ENCODE measurements at places on chromosomes 11 and 22.

GRCh38 chr22:39567135-39567946 lies 3.2 kb upstream of the CACNA1I start:
- DNase-seq: no peak

DNA sequence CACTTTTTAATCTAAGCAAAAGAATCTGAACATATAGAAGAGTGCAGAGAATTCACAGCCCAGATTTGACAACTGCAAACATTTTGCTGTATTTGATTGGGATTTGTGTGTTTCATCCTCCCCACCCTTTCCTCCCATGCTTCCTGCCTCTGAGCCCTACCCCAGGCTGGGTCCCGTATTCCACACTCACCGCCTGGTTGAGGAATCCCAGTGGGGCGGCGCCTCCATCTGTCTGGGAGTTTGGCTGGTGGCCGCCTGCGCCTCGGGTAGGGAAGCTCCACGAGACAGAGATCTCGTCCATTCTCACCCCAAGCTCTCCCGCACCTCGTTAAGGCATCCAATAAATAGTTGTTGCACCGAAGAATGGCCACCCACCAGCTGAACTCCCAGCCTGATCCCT lies 105.9 kb upstream of the SLC22A12 start:
- no peak for DNase-seq

- DNase-seq: peak; percentile 13
These were observed 11.3 kb downstream of the CUL5 start for GRCh38 chr11:108019870-108020540.

- no peak for DNase-seq
These were observed 48.7 kb downstream of the PTPRJ start for GRCh38 chr11:48028914-48029680.

DNA sequence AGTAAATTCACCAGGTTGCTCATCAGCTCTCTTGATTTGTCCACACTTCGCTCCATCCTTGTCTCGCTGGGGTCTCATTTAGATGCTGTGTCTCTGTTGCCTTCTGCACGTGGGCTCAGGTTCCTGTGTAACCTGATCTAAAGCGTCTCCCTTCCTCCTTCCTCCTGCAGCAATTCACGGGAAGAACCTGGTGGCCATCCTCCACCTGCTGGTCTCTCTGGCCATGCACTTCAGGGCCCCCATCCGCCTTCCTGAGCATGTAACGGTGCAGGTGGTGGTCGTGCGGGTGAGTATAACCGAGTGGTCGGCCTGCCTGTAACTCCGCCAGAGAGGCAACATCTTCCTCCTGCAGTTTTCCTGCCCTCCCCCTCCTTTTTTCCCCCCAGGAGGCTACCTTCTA lies 48.0 kb upstream of the PARVG start:
- no peak for DNase-seq

DNA sequence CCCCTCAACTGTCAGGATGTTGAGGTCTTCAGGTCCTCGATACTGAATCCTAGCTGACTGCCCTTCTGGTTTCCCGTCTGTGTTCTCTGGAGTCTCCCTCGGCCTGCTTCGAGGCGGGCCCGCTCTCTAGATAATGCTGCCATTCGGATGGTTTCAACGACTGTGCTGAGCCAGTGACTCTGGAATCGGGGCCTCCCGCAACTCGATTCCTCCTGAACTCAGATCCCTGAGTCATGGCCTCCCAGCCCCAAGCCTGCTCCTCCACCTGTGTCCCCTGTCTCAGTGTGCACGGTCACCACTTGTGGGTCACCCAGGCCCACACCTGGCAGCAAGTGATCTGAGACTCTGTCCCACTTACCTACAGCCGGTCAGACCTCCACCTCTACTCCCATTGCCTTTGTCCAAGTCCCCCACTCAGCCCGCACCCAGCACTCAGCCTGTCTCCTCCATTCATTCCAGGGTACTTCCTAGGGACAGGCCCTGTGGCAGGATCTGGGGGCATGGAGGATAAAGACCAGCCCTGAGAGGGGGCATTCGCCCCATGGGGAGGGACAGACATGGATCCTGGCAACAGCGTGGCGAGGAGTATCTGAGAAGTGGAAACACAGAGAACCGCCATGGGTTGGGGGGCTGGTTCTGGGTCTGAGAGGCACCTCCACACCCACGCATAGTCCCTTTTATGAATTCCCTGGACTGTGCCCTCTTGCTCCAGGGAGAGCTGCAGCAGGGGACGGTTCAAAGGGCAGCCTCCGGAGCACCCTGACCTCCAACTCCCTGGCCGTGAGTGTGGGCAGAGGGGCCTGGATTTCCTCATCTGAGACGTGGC lies 14.3 kb downstream of the MPST start:
- DNase-seq: no peak

GRCh38 chr11:59559886-59560285 lies 48.5 kb downstream of the OR4D9 start:
- DNase-seq: no peak

DNA sequence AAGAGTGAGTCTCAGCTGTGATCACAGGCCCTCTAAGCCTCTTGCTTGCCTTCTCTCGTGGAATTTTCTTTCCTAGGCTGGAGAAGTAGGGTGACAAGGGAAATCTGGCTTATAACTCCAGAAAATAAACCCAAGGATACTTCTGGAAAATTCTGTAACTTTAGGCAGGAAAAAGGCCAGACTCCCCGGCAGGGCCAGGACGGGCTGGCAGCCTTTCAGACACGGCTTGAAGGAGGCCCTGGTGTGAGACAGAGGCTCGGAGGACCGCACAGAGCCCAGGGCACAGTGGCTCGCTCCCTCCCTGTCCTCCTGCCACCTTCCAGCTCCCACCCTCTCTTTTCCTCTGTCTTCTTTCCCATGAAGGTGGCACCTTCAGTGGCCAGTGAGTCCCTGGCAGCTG lies 19.1 kb downstream of the RPUSD4 start:
- no peak for DNase-seq

DNA sequence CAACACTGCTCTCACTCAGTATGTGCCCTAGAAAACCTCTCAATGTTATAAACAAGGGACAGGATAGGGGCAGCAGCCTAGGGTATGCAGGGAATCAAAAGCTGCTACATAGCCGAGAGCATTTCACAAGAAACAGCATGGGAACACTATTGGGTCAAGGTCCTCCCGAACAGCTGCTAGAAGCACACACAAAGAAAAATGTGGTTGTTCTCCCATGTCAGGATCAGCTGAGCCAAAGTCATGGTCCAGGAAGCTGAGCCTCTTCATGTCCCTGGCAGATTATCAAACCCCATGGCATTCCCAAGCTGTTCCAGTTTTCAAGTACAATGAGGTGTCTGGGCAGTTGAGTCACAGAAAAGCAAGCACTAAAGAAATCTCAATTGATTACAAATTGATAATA lies 21.0 kb upstream of the GDPD4 start:
- DNase-seq: peak; percentile 83

GRCh38 chr11:22635689-22636088 lies 10.1 kb upstream of the FANCF start:
- DNase-seq: no peak

GRCh38 chr11:64369440-64370421 lies 10.8 kb downstream of the RPS6KA4 start:
- DNase-seq: no peak

DNA sequence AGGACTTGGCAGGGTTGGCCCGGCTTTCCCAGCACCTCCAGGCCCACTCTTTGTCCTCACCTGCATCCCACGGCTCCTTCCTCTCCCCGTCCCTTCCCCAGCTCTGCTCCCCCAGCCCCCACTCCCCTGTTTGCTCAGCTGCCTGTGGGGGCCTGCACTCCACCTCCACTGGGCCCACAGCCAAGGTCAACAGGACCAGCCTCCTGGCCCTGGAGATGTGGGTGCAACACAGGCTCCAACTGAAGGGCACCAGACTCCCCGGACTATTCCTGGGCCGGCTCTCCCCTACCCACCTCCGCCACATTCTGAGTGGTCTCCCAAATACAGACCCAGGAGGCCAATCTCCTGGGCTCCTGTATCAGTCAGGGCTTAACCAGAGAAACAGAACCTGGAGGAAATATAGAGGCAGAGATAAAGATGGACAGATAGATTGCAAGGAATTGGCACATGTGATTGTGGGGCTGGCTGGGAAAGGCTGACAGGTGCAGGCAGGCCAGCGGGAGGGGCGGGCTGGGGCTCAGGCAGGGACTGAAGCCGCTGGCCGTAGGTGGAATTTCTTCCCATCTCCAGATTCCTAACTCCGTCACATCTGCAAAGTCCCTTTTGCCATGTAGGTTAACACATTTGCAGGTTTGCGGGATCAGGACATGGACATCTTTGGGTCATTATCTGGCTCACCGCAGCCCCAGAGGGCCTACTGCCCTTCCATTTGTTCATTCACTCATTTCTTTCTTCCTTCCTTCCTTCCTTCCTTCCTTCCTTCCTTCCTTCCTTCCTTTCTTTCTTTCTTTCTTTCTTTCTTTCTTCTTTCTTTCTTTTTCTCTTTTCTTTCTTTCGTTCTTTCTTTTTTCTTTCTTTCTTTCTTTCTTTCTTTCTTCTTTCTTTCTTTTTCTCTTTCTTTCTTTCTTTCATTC lies 45.8 kb upstream of the MYH9 start:
- no peak for DNase-seq

- peak; percentile 90 for DNase-seq
These were observed 21.2 kb downstream of the PTPRJ start for GRCh38 chr11:48001438-48002021.

DNA sequence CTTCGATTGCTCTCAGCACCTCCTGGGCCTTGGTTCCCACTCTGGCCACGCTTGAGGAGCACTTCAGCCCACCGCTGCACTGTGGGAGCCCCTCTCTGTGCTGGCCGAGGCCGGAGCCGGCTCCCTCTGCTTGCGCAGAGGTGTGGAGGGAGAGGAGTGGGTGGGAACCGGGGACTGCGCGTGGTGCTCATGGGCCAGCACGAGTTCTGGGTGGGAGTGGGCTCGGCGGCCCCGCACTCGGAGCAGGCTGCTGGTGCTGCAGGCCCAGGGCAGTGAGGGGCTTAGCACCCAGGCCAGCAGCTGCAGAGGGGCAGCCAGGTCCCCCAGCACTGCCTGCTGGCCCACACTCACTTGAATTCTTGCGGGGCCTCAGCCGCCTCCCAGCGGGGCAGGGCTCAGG lies 12.2 kb downstream of the OR4B1 start:
- DNase-seq: no peak

GRCh38 chr22:37854946-37855345 lies 5.7 kb downstream of the EIF3L start:
- no peak for DNase-seq

GRCh38 chr11:70627219-70627618 lies 228.9 kb downstream of the CTTN start:
- DNase-seq: no peak

DNA sequence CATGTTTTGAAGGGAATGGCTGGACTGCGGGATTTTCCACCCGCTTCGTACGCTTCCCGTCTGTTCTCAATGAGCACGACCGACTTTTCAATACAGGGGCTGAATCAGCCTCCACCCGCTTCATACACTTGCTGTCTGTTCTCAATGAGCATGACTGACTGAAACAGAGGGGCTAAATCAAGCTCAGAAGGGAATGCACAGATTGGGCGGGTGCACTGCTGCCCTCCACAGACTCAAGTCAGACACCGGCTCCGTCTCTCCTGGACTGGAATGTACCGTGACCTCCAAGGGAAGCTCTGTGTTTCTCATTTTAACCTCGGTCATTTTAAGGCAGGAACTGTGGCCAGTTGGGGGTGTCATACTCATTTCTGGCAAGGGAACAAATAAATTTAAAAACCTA lies 48.5 kb downstream of the BRD1 start:
- DNase-seq: no peak

GRCh38 chr22:27400811-27401210 lies 400.7 kb downstream of the MN1 start:
- DNase-seq: no peak

- DNase-seq: peak; percentile 5
These were observed 39.1 kb downstream of the CASP12 start for GRCh38 chr11:104858882-104859775.

DNA sequence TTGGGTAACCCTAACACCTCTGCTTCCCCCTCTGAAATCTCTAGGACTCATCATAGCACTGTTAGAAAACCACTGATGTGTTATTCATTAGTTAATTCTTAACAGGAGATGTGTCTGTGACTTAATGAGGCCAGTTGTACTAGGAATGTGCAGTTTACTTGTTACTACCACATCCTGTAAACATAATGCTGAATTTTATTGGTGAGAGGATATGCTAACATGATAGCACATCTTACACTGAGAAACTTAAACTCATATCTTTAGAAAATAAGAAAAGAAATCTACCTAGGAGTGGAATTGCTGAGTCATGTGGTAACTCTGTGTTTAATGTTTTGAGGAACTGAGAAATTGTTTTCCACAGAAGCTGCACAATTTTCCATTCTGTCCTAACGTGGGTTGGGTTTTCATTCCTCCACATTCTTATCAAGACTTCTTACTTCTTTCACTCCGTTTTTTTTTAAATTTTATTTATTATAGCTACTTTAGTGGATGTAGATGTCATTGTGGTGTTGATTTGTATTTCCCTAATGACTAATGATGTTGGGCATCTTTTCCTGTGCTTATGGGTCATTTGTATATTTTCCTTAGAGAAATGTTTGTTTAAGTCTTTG lies 33.7 kb downstream of the RNF121 start:
- peak; percentile 53 for DNase-seq

DNA sequence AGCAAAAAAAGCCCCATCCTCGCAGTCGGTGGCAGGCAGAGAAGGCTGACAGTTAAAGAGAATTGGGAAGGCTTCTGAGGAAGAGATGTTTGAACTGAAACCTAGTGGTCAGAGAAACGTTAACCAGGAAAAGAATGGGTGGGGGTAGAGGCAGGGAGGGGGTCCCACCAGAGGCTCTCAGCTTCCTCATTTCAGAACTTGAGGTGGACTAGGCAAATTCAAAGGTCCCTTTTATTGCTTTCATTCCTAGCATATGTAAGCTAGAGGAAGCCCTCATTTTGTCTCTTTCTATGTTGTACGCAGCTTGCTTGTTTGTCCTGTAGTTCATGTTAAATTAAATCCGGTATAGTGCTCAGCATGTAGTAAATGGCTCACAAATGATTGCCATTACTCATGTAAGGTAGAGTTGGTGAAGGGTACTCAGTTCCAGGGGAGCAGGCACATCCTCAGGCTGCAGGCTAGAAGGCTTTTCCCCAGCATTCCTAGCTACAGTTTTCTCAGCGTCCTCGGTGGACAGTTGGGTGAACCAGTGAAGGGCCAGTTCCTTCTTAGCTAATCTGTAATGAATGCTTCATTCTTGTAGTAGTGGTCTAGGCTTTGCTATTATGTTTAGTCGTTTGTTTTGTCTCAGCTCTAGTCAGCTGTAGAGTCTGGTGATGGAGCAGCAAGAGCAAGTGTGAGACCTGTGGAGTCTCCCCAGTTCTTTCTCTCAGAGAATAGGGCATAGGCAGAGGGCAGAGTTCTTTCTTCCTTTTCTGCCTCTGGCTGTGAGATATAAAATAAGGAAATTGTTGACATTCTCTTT lies 58.6 kb downstream of the UVRAG start:
- DNase-seq: no peak

GRCh38 chr11:118914178-118914918 lies 11.4 kb downstream of the BCL9L start:
- DNase-seq: no peak

GRCh38 chr11:117146521-117146920 lies 2.4 kb downstream of the PAFAH1B2 start:
- DNase-seq: peak; percentile 18

- no peak for DNase-seq
These were observed 7.4 kb upstream of the SERPIND1 start for GRCh38 chr22:20766530-20766929.

GRCh38 chr11:57566005-57566904 lies 1.2 kb downstream of the UBE2L6 start:
- DNase-seq: peak; percentile 64
